ENCODE measurements at places on chromosomes 6 and 20.

DNA sequence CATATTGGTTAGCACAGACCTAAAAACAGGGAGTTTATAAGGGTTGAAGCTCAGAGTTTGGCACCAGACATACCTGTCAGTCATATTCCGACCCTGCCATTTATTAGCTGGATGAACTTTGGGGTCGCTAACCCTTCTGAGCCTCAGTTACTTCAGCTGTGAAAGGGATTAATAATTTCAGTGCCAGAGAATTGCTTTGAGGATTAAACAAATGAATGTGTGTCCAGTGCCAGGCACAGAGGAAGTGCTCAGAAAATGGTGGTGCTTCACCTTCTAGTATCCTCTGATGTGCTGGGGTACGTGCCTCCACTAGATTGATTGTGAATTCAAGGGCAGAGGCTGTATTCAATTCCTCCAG, 4.1 kb upstream of the EPB41L1 start:
- no peak for DNase-seq

GRCh38 chr6:68649669-68650068, 14.6 kb downstream of the ADGRB3 start:
- no peak for DNase-seq

DNA sequence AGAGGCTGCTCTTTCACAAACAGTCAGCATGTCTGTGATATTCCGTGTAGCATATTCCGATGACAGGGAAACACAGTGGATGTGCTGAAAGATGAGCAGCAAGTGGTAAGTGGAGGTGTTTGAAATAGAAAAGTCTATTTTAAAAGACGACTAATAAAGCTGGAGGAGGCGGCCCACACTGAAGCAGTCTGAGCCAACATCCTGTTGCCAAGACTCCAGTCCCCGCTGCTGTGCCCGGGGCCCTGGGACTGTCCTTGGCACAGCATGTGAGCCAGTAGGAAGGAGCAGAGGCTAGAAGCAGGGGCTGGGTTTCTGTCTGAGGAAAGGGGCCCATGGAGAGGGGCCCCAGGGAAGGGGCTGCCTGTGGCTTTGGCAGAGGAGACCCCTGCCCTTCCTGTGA, 351.5 kb upstream of the CHD6 start:
- DNase-seq: no peak

DNA sequence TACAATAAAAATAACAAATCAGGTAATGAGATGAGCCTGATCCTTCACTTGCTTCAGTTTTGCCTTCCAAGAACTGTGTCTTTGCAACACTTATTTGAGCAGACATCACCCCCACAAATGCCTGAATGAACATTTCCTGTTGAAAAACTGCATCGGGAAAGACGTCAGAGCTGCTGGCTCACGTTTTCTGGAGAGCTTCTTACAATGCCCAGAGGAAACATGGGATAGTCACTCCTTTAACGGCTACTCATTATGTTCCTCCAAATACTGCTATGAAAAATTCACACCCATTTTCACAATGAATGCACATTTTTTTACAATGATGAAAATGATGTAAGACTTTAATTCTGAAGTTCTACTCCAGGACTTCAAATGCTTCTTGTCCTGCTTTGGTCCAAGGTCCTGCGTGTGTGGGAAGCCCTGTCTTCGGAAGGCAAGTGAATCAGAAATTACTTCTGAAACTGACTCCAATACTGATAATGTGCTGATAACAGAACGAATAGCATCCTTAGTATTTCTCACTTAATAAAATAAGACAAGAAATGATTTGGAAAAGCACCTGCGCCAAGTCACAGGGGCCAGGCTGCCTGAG, 238.0 kb downstream of the ANKRD60 start:
- no peak for DNase-seq

DNA sequence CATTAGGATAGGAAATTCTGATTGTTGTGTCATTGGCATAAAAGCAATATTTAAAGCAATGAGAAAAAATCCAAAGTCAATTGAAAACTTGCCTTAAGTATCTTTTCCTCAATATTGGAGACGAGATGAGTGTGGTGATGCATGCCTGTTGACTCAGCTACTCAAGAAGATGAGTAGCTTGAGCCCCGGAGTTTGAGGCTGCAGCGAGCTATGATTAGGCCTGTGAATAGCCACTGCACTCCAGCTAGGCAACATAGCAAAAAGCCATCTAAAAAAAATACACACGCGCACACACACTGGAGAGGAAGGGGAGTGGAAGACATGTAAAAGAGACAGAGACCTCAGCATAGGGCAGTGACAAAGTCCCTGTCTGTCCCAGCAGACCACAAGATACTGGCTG, 9.7 kb upstream of the MARCKS start:
- no peak for DNase-seq

DNA sequence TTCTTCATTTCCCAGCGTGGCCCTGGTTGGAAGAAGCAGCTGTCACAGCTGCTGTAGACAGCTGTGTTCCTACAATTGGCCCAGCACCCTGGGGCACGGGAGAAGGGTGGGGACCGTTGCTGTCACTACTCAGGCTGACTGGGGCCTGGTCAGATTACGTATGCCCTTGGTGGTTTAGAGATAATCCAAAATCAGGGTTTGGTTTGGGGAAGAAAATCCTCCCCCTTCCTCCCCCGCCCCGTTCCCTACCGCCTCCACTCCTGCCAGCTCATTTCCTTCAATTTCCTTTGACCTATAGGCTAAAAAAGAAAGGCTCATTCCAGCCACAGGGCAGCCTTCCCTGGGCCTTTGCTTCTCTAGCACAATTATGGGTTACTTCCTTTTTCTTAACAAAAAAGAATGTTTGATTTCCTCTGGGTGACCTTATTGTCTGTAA, 292.7 kb downstream of the ESR1 start:
- no peak for DNase-seq

- no peak for DNase-seq
Measured at GRCh38 chr6:134317471-134318131, at the start of gene SGK1. Gene SGK1, minus strand, starts transcription at chr6:134318112. Its CDS starts 652 bp downstream, at chr6:134317460.

DNA sequence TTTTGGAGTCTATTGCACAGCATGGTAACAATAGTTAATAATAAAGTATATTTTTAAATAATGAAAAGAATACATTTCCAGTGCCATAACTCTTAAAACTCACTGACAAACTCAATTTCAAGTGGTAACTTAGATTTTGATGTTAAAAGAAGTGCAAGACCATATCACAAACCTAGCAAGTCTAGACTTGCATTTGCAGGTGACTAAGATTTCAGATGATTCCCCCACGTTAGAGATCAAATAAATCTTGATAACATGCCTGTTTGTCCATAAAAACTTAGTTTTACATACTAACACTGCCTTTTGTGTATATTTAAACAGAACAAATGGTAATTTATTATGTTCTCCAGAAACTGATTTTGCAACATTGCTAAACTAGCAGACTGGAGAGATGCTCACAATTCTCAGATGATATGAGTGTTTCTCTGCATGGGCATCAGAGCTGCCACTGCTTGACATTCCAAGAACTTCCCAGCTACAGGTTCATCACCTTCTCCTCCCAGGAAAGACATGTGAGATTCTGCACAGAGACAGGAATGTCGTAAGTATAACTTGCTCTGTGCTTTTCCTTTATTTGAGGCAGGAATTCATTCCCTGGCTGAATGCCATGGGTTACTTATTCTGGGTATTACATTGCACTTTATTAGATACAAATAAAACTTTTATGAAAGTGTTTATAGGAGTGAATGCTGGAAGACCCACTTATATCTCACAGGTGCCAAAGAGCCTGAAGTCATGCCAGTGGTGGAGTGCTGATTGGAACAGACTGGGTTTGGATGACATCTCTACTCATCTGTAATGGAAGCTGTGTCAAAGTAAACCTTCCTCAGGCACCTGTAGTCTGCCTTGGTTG, 160.2 kb upstream of the FOXA2 start:
- no peak for DNase-seq

DNA sequence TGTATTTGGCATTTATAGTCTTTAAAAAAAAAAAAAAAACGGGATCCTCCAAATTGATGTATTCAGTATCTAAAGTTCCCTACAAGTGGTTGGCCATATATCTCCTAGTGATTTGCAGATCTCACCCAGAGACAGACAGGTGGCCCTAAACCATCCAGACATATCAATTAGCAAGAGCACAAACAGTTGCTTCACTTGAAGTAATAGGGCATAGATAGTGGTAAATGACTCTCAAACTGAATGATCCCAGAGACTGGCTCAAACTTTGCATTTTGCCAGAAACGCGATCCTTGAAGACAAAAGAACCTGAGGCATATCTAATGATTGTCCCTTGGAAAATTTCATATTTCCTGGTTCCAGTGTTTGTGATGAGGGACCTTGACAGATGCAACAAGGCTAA, 54.6 kb downstream of the HMGCLL1 start:
- no peak for DNase-seq

GRCh38 chr20:19932170-19932667, 84.9 kb upstream of the NAA20 start:
- no peak for DNase-seq

DNA sequence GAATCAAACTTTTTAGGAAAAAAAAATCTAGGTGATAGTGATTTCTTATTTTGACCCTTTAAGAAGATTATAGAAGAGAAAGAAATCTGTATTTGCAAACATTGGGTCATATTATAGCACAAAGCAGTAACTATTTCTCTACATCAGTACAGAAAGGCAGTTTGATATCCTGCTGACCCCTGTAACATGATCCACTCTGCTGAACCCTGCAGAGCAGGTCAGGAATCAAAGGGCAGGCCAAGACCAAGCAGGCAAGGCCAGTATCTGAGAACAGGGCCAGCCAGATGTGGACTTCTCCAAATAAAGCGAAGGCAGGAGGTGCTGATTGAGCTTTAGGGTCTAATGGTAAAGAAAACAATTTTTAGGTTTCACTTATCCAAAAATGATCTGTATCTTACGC, 239.4 kb downstream of the PTPRK start:
- DNase-seq: no peak

DNA sequence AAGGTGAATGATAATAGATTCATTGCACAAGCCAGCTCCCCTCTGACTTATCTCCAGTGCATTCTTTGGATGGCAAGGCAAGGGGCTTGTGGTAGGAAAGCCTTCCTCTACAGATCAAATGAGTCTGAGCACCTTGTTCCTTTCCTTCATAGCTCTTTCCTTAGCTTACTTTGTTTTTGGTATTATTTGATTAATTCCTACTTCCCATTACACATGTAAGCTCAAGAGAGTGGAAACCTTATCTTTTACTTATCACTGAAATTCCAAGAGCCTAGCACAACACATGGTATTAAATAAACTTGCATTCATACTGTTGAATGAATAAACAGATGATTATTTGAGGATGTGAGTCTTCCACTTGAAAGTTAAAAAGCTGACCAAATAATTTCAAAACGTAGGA, 41.7 kb downstream of the FRK start:
- no peak for DNase-seq

- no peak for DNase-seq
Measured at GRCh38 chr6:125236536-125237327, 65.0 kb downstream of the HDDC2 start.

DNA sequence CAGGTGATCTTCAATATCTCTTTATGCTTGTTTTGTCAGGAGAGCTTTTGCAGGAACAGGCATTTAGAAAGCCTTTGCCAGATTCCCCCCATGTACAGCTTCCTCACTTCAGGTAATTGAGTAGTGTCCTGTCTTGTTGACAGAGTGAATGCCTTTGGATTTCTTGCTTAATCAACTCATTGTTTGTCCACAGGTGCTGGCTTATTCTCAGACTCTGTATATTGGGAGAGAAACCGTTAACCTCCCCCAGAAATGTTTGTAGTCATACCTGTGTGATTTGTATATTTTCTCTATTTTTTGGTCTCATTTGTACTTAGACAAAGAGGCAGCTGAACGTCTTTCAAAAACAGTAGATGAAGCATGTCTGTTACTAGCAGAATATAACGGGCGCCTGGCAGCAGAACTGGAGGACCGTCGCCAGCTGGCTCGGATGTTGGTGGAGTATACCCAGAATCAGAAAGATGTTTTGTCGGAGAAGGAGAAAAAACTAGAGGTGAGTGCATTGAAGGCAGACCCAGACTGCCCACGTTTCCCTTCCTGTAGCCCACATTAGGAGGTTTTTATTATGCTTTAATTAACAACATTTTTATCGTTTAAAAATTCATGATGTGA, 32.3 kb downstream of the RPRD1B start:
- no peak for DNase-seq

DNA sequence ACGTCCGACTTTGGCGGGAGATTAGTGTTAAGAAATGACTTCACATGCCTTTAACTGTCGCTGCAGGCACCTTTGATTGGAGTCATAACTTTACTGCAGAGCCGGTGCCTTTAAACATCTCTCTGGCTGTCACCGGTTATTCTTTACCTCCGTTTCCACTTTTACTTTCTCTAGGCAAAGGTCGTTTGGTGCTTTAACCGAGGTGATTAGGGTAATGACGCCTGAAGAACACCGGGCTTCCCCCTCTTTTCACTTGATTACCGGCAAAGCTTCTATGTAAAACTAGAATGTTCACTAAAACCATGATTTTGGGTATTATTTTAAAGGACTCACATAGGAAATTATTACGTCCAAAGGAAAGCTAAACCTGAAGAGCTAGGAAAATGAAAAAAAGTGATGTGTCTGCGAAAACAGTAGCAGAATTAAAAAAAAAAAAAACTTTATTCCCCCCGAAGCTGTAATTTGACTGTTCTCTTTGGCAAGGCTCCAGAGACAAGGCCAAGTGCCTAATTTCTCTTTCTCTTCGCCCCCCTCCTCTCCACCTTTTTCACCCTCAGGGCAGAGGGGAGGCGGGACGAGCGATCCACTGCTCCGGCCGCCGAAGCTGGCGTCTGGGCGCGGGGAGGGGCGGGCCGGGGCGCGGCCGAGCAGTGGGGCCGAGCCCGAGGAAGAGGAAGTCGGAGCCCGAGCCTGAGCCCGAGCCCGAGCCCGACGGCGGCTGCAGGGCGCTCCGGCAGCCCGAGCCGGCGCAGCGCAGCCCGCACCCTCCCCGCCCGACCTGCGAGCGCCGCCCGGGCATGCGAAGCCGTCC, at the start of gene PLEKHG1:
TSS of gene PLEKHG1 (plus strand) at position 687 of the 811 bp plus-strand sequence. CDS start 133,797 bp downstream, outside the sequence.
- no peak for DNase-seq

DNA sequence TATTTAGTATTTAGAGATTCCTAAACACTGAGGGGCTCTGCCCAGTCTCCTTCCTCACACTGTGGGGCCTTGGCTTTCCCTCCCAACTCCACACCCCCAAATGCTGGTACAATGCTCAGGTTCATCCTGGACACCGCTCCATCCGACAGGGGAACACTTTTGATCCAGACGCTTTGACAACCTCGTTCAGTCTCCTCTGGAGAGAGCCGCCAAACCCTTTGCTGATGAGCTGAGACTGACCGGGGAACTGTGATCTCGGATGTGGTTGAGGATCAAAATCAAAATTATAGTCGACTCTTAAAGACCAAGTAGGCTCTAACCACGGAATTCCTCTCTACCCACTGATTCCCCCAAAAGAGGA, 38.8 kb upstream of the HLA-E start:
- no peak for DNase-seq

GRCh38 chr20:62178316-62179161, 4.3 kb upstream of the MTG2 start:
- DNase-seq: no peak

- no peak for DNase-seq
Measured at GRCh38 chr6:16559071-16559470, 202.2 kb downstream of the ATXN1 start.

- no peak for DNase-seq
Measured at GRCh38 chr6:3644739-3645012, 106.8 kb downstream of the PXDC1 start.

Measured in stimulated activated CD8-positive, alpha-beta memory T cell treated with anti-CD3 and anti-CD28 coated beads, Interleukin-4, amount 100 ng/mL, for 1 hour (primary cell).